Activated CD4-positive, alpha-beta T cell treated with anti-CD3 and anti-CD28 coated beads, Interleukin-2, amount 10 ng/mL, durations not matched to agents 7 days and 5 days (primary cell): ENCODE measurements at places on chromosomes 2 and 18. TPM values are rescaled to one million over a fixed set of nuclear protein-coding genes. Genes with fewer than 3 reads are reported as not detected.

Gene ABHD3
- total RNA-seq, result 57.6 TPM

Gene ARHGEF4
- total RNA-seq, result 0.40 TPM

Gene ABCG8
- total RNA-seq, result not detected

Gene NEB
- 0.40 TPM for total RNA-seq

Gene ZRANB3
- total RNA-seq, result 7.4 TPM

Gene STEAP3
- 0.06 TPM for total RNA-seq

Gene SLC30A3
- total RNA-seq, result 0.23 TPM

Gene LIMS1
- 57.2 TPM for total RNA-seq

Gene KCNJ13
- not detected for total RNA-seq

Gene SPRED2
- 8.1 TPM for total RNA-seq

GRCh38 chr18:2857491-2858131 lies 10.8 kb downstream of the EMILIN2 start:
- no peak for DNase-seq

DNA sequence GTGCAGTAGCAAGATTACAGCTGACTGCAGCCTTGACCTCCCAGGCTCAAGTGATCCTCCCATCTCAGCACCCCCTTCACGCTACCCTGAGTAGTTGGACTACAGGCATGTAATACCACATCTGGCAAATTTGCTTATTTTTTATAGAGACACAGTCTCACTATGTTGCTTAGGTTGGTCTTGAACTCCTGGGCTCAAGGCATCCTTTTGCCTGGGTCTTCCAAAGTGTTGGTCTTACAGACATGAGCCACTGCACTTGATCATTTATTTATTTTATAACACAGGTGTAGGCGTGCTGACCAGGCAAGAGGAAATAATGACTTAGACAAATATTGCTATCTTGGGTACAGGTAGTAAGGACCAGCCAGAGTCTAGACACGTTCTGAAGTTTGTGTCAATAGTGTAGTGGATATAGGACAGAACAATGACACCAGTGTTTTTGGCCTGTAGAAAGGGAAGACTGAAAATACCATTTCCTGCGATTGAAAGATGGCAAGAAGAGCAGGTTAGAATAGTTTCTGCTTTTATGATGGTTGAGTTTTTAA lies 71.0 kb upstream of the THUMPD2 start:
- no peak for DNase-seq

DNA sequence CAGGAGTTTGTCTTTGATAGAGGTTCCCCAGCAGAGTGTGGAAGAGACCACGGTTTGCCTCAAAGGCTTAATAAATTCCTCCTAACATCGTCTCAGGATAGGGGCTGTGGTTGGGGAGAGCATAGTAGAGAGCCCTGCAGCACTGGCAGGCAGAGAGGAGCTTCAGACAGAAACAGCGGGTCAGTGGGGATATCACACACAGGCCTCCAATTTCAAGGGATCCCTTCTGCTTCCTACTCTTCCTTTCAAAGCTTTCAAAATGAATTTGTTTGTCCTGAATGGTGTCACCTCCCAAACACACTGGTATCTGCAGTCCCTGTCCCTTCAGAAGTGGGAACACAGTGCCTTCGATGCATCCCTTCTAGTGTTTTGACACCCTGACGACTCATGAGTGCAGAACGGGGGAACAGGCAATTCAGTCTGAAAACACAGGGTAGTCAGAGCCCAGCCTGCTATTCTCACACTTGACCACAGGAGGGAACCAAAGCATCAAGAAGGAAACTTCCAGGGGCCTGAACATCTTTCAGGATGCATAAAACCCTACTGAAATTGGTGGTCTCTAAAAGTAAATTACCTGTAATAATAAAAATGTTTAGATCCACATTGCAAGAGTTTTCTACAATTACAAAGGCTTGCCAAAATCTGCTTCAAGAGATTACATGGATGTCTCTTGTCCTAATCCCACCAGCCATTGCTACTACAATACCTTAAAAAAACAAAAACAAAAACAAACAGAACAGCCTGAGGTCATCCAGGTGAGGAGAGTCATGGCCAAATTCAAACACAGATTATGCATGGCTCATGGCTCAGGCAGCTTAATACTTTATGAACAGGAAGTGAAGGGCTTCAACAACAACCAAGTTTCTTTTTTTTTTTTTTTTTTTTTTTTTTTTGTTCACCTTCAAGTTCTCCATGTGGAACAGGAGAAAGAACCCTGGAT lies 49.8 kb downstream of the SLC14A2 start:
- DNase-seq, result peak; percentile 75

DNA sequence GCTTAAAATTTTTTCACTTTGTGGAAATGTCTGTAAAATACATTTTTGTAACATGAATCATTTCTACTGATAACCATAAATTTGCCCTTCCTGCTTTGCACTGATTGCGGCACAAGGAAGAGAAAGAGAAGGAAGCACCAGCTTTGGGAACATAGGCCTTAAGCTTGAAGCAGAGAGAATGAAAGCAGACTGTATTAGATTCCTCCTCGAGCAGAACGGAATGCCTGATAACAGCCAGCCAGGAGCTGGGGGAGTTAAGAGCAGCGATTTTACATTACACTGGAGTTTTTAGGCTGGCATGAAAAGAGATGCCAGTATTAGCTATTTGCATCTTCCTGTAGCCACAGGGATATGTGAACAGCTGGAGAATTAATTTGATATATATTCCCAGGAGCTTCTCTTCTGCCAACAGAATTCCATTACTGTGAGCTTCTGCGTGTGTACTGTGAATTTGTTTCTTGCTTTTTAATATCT lies 33.5 kb downstream of the CRIM1 start:
- no peak for DNase-seq

DNA sequence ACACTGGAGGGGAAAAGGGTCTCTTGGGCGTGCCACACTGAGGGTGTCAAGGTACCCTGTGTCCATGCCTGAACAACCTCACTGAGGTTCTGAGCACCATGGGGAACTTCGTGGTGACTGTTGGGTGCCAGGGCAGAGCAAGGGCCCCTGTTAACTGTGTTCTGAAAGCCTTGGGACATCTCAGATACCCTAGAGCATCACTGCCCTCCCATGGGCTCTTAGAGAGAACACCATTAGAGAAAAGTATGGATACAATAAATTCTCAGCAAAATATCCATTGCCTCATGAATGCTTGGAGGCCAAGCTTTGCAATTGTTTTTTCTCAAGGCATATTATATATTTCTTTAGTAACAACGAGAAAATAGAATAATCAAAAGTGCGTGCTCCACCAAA lies 488.5 kb upstream of the NRP2 start:
- DNase-seq, result peak; percentile 7

GRCh38 chr2:13779996-13780395 lies 852.5 kb upstream of the LRATD1 start:
- no peak for DNase-seq

DNA sequence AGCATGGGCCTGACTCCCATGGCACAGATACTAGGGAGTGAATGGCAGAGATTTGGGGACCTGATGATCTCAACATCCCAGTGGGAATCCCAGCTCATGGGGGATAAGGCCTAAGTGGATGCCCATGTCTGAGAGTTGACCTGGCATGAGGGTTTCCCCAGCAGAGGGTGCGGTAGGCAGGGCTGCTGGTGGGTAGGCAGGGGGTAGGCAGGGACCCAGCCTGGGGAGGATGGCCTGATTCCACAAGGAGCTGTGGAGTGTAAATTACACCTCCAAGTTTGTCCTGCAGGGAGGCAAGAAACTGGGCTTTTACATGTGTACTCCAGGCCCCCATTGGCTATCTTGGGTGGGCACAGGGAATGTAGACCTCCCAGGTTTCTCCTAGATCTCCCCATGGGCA lies 46.9 kb downstream of the INPP5D start:
- no peak for DNase-seq

DNA sequence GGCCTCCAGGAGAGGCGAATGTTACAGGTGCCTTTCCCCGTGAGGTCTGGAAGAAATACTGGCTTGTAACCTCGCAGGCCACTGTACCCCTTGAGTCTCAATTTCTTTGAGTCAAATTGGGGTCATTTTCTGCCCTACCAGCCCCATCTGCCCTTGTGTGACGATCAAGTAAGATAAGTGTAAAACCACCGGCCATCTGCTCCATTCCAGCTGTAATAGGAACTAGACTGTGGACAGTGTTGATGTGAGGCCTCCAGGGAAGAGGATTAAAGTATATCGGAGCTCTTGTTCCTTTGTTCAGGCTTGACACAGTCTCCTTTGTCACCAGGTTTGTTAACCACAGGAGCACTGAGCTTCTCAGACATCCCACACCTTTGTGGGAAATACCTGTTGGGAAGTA lies 65.6 kb downstream of the MRPS9 start:
- no peak for DNase-seq

- no peak for DNase-seq
Observed at GRCh38 chr2:74953796-74954499, 4.5 kb upstream of the POLE4 start.

GRCh38 chr2:160228141-160228917 lies 28.3 kb upstream of the ITGB6 start:
- DNase-seq, result no peak

DNA sequence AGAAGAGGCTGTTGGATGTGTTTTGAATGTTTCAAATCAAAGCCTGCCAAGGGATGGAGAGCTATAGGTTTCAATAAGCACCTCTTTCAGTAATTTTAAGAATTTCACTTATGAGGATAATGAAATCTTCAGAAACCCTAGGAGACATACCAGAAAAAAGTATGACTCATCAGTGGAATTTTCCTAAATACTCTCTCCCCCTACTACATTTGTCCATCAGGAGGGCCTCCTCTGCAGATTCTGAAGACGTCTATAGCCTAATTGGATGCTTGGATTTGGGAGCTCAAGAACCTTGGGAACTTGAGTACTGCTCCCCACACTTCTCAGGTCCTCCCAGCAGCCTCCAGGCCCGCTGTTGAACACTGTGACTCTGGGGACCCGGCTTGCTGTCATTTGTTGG lies 374.3 kb downstream of the SLC4A3 start:
- DNase-seq, result no peak

- DNase-seq, result no peak
Observed at GRCh38 chr2:140586379-140586778, 1544.4 kb downstream of the LRP1B start.

DNA sequence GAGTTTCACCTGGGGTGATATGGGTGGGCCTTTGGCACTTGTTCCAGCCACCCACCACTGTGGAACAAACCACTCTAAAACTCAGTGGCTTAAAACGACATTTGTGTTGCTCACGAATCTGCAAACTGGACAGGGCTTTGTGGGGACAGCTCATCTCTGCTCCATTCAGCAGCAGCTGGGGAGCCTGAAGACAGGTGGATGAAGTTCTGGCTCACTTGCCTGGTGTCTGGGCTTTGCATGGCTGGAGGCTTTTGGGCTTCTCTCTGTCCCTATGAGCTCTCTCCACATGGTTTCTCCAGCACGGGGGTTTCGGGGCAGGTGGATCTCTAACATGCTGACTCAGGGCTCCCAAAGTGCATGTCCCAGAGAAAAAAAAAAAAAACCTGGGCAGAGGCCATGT lies 93.0 kb upstream of the GLI2 start:
- DNase-seq, result no peak

DNA sequence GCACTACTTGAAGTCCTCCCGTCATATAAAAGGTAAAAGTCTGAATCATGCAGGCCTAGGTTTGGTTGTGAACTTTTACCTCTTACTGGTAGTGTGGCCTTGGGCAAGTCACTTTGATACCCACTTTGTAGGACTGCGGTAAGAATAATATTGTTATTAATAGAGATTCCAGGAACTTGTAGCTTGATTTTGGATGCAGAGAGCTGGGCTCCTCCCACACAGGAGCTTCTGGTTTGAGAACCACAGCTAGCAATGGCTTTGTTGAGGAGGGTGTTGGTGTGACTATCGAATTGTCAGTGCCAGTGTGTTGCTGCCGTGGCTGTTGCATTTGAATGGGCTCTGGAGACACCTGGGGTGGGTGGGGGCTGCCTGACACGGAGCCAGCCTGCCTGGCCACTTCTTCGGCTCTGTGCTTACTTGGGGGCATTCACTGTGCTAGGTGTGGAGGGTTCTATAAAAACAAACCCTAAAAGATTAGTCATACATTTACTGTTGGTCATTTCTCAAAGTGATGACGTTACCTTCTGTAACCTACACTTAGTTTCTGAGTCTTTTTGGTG lies 38.5 kb downstream of the ASAP2 start:
- no peak for DNase-seq

GRCh38 chr18:23668731-23669130 lies 6.0 kb upstream of the ANKRD29 start:
- DNase-seq, result no peak

DNA sequence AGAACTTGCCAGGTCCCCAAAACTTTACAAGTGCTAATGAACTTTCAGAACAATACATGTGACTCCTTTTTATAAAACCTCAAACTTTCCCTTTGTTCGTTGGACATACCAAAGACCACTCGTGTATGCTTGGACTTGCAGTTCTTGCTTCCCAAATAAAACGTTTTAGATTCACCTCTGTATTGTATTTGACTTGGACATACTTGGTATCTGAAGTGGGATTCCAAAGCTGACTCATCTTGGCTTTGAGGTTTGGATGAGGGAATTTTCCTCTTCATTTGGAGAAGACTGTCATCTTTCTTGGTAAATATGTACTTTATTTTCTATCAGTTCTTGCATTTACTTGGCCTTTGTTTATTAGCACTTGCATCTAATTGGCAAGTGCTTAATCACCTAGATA lies 8.0 kb upstream of the CYB5A start:
- DNase-seq, result no peak

GRCh38 chr2:223997938-223998337 lies 40.7 kb downstream of the MRPL44 start:
- DNase-seq, result no peak

GRCh38 chr2:46951290-46952064 lies 35.9 kb upstream of the MCFD2 start:
- no peak for DNase-seq

- no peak for DNase-seq
Observed at GRCh38 chr2:144694456-144694855, 174.5 kb upstream of the ZEB2 start.

- DNase-seq, result no peak
Observed at GRCh38 chr18:78683191-78684010, 296.2 kb upstream of the SALL3 start.

GRCh38 chr2:182717816-182718215 lies 1.8 kb downstream of the DNAJC10 start:
- DNase-seq, result no peak

DNA sequence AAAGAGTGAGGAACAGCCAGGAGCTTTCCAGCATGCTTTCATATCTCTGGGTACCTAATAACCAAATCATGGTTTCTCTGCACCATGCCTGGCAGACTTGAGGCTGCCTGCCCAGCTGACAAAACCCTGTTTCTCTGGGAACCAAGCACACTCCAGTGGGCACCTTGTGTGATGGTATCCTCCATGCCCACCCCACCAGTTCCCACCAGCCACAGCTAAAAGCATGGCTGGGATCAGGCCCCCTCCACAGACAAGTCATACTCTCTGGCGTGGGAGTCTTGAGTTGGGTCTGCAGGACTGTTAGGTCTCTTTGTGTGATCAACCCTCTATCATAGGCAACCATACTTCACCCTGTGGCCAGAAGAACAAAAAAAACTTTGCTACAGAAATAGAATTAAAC lies 56.0 kb downstream of the TMEM163 start:
- DNase-seq, result no peak

- no peak for DNase-seq
Observed at GRCh38 chr2:228690681-228691080, 509.2 kb upstream of the SPHKAP start.
